Naive thymus-derived CD8-positive, alpha-beta T cell (primary cell): ENCODE measurements at places on chromosomes 4 and X. TPM values are rescaled to one million over a fixed set of nuclear protein-coding genes. Genes with fewer than 3 reads are reported as not detected.

- DNase-seq: no peak
These were observed 71.2 kb downstream of the ZNF518B start for GRCh38 chr4:10385994-10386394.

Gene SH2D1A
- 32.4 TPM for total RNA-seq

DNA sequence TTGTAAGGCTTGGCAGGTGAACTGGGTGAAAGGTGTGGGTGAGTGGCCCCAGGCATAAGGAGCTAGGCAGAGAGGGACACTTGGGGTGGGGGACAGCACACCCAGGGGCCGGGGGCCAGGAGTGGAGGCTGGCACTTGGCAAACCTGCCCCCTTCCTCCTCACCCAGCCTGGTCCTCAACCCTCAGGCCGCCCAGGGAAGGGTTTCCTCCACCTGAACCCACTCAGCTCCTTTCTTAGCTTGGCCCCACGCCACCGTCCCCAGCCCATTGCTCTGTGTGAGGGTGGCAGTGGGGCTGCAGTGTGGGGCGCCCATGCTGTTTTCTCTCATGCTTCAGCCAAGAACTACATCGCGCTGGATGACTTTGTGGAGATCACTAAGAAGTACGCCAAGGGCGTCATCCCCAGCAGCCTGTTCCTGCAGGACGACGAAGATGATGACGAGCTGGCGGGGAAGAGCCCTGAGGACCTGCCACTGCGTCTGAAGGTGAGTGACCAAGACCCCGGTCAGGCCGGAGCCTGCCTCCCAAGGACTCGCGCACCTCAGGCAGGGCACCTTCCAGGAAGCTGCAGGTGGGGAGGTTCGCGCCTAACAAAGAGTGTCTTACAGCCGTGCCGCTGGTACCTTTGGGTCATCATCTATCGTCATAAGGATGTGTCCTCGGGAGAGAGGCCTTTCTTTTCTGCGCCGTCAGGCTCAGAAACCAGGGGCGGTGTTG lies 25.2 kb downstream of the WFS1 start:
- no peak for DNase-seq

DNA sequence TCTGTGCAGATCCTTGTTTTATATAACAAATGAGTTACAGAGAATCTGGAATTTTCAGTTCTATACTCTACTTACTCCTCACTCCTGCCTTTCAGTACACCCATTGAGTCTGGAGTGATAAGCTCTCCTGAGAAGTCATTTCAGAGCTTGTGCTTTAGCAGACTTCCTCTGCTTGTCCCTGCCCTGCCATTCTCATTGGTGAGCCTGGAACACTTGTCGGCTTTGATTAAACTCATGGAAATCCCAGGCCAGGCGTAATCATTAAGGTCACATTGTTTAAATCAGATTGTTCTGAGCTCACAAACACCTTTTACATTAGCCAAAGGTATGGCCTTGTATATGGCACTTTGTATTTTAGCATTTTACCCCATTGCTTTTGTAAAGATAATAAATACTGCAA lies 102.7 kb downstream of the CNKSR2 start:
- DNase-seq: no peak

DNA sequence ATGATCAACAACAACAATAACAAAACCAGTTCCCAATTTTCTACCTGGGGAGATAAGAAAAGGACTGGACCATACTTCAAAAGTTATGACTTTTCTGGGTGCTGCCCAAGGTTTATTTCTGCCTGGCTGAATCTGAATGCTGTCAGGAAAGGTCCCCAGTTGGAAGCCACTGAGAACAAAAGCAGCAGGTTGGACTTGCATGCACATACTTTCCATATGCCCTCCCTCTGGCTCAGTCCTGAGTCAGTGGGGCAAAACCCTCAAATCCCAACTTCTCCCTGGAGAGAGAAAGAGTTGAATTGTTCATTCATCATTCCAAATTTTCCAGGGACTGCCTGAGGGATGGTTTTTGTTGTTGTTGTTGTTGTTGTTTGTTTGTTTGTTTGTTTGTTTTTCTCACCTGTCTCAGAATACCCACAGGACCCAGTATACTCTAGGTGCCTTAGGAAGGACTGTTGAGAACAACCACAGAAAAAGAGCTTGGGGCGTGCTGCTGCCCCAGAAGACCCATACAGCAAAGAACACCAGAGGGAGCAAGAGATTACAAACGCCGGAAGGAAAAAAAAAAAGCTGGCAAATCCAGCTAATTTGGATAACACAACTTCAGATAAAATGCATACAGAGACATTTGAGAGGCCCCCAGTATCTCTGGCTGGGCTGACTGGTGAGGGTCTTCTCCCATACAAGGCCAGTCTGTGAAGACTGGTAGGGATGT lies 138.9 kb upstream of the INPP4B start:
- no peak for DNase-seq

DNA sequence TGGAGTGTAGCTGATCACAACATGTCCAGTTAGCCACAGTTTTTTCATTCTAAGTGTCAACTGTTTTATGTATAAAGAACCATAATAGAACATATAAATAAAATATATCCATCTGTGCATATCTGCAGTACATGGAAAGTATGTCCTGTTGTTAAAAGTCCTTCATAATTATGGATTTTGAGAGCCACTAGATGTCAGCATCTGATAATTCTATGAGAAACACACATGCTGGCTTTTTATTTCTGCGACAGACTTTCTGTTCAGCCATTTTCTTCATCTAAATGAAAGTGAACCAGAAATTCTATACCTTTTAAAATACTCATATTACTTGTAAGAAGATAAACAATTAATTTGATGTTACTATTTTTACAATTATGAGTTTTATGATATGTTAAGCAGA lies 251.5 kb downstream of the GPM6A start:
- DNase-seq: no peak

Gene KIAA1210
- not detected for total RNA-seq

Gene AASDH
- 22.0 TPM for total RNA-seq

Gene PRIMPOL
- total RNA-seq: 17.6 TPM

- no peak for DNase-seq
These were observed 308.1 kb downstream of the SLC7A11 start for GRCh38 chr4:137934046-137934445.

Gene ZNF630
- total RNA-seq: 5.2 TPM

- no peak for DNase-seq
These were observed 286.9 kb downstream of the BCOR start for GRCh38 chrX:39810901-39811300.

Gene SSX2B
- not detected for total RNA-seq

Gene PABPC1L2A
- not detected for total RNA-seq

DNA sequence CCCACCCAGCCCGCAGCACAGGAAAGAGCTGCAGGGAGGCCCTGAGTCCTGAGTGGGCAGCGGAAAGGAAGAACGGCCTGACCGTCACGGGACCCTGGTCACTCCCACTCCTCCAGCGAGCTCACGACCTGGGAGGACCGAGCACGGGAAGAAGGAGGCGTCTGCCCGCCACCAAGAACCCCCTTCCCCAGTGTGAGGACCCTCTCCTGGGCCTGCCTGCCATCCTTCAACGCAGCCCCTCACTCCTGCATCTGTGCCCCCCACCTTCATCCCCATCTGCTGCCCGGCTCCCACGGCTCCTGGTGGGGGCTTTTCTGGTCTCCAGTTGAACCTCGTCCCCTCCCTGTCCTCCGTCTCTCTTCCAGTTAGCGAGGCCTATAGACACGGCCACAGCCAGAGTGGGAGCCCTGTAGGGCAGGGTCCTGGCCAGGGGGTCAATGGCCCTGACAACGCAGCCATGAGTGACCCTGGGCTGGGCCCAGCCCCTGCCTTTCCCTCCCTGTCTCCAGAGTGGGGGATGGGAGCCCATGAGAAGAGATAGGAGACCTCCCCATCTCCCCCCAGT lies 41.3 kb upstream of the MXD4 start:
- no peak for DNase-seq

GRCh38 chr4:36417146-36417545 lies 135.7 kb downstream of the DTHD1 start:
- DNase-seq: no peak

Gene PAGE2
- total RNA-seq: not detected

- DNase-seq: no peak
These were observed 1187.7 kb downstream of the ADGRL3 start for GRCh38 chr4:62387808-62388207.

Gene SOWAHD
- 2.0 TPM for total RNA-seq

Gene ITIH6
- total RNA-seq: not detected

Gene ADAMTS3
- not detected for total RNA-seq

- no peak for DNase-seq
These were observed 1372.9 kb downstream of the TECRL start for GRCh38 chr4:63036159-63036866.

DNA sequence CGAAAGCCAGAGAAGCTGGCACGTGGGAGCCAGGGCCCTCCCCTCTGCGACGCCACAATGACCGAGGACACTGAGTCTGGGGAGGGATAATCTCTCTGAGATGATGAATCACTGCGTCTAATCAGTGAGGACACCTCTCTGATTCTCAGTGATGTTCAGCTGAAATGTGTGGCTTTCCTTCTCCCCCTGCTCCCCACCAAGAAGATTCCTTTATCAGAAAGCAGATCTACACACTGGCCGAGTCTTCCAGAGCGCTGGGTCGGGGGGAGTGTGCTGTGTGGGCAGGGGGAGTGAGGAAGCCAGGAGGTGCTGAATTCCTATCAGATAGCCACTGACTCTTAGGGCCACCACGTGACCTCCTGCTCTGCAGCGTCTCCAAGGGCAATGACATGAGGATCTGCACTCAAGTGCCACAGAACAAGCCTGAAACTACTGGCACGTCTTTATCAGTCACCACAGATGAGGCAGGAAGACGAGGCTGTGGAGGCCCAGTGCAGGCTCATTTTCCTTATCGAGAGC lies 89.2 kb downstream of the GATB start:
- no peak for DNase-seq

DNA sequence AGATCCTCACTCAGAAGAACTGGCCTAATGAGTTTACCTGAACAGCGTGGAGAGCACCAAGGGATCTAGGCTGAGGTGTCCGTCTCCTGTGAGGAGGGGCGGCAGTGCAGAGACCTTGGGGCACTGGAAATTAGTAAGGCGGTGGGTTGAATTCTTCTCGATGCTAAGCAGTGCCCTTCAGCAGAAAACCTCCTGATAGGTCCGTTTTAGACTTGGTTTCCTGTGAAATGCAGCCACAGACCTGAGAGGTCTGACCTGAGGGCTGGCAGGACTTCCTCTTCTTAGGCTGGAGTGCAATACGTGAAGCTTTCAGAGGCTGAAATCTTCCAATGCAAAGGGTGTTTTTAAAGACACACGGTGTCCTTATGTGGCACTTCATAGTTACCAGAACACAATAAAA lies at the start of gene CLNK:
TSS of gene CLNK (minus strand) at position 138 of the 400 bp plus-strand sequence. CDS start 16,899 bp downstream, outside the sequence.
- no peak for DNase-seq

GRCh38 chr4:170772429-170772828 lies 682.7 kb upstream of the AADAT start:
- no peak for DNase-seq

DNA sequence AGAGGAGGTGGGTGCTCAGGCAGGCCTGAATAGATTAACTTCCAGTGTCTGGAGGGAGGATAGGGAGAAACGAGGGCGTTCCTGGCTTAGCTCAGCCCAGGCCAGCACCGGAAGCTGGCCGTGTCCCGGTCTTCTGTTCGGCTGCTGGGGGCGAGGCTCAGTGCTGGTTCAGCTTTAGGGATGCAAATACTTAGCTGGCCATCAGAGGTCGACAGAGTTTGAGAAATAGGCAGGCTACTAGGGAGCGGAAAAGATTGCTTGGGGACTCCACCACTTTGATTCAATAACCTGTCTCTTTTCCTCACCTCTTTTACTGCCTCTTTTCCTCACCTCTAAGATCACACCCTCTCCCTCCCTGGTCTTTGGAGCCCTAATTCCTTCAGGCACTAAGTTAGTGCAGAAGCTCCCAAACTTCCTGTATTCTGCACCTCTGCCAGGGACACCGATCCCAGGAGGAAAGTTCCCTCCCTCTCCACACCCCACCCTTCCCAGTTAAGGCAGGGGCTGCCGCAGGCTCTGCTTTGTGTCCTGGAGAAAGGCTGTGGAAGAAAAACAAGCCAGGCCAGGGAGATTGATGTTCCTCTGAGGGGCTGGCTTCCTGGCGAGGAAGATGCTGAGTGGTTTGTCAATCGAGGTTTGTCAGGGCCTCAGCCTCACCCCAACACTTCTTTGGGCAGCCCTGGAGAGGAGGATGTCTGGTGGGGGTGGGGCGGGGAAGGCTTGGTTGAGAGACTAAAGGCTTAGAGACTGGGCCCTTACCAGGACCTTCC lies 6.0 kb upstream of the EFNB1 start:
- DNase-seq: no peak

GRCh38 chr4:69750346-69750745 lies 10.1 kb downstream of the SULT1B1 start:
- no peak for DNase-seq

DNA sequence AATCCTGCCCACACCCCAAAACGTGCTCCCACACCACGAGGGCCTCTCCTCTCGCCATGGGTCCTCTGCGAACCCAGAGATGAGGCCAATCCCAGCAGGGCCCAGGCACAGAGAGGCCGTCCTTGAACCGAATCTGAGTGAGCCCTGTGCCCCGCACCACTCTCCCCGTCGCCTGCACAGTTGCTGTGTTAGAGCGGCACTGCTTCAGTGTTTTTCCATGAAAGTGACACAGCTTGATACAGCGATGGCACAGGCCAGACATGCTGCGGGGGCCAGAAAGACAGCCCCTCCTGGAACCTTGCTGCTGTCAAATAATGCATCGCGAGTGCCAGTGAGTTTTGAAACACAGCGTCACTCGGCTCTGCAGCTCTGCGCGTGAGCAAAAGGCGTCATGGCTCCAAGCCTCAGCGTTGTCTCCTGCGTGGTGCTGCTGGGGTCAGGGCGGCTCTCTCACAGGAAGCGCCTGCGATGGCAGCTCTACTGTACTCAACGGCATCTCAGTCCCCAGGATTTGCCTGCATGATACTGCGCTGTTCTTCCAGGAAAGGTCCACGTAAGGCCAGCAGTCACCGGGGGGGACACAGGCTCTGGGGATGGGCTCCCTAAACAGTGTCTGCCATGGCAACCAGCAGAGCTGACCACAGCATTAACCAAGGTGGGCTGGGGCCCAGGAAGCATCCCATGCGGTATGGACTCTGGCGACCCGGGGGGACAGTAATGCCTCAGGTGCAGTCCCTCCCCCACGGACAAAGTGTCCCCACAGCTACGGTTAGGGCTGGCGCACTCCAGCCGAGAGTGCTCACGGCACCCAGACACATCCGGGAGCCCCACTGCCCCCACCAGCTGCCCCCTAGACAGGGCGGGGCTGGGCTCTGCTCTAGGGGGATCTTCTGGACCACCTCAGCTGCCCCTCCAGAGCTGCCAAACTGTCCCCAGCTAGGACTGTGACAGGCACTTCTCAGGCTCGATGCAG lies 63.1 kb downstream of the ACOX3 start:
- no peak for DNase-seq

DNA sequence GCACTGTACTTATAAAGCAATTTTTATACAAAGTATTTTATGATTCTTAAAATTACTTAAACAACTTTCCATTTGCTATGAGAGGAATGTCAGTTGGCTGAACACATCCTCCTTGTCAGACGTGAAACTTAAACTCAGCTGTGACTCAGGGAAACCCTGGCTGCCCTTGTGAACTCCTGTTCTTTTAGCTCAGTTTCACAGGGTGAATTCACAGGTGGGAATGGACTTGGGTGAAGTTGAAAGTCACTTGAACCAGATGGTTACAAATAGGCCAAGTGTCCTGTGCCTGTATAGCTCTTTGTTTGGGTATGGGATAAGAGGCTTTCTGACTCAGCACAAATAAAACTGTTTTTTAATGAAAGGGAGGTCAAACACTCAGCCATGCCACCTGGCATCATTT lies 67.4 kb upstream of the FAM47B start:
- DNase-seq: no peak
